ENCODE measurements at places on chromosomes 6 and 20.
A peak's percentile ranks its signal among the peaks of the same experiment; 100 is the strongest.

GRCh38 chr20:760751-761417 lies 7.4 kb downstream of the SLC52A3 start:
- no peak for DNase-seq

- no peak for DNase-seq
Observed at GRCh38 chr20:22374678-22375590, 209.4 kb downstream of the FOXA2 start.

DNA sequence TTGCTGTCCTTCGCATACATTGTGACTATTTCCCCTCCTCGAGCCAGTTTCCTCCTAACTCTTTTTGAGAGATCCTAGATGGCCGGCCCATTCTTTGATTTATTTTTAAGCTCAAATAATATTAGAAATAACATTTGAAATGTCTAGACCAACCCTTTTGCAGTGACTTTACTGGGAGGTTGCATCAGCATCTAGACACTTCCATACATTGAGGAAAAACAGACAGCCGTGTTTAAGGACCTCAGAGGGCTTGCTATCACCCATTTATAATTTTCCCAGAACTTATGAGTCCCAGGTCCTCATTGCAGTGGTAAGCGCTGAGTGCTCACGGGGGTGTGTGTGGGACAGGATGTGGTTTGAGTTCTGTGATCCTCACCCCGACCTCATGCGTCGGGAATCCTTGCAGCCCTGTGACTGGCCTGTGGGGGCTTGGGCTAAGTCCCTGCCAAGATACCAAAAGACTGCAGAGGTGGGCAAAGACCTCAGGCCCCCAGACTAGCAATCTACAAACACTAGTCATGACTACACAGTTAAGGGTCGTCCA lies at the start of gene GPX5:
TSS of gene GPX5 (plus strand) at position 386 of the 544 bp plus-strand sequence. CDS start at position 519, 133 bp downstream.
- no peak for DNase-seq

DNA sequence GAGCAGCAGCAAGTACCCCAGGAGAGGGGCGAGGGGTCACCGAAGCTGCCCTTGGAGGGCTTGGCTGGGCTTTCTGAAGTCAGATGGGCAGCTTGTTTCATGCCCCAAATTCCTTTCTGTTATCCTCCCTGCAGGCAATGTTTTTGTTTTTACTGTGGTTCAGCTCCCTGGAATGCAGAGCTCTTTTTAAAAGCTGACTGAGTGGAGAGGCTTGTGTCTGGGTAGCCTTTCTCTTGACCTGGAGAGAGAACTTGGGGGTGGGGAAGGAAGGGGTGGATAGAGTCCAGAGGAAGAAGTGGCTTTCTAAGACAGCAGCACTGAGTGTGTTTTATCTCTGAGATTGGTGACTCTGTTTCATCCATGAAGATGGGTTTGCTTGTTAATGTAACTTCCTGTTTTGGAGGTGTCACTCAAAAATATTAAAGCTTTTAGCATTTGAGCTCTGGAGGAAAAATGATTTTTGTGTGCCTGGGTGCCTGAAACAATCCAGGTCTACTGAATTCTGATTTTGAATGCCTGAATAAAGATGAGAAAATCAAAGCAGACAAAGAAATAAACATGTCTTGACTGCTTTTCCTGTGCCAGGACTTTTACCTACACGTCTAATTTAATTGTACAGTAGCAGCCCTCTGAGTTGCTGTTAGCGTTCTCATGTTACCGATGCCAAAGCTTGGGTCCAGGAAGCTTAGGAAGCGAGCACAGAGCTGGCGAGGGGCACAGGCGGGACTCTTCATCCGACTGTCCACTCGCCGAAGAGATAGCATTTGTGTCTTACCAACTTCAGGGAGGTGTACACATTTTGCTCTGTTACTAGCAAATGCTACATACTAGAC lies 78.2 kb upstream of the EEF1E1 start:
- no peak for DNase-seq

GRCh38 chr20:6485351-6485750 lies 282.1 kb upstream of the BMP2 start:
- DNase-seq: no peak

DNA sequence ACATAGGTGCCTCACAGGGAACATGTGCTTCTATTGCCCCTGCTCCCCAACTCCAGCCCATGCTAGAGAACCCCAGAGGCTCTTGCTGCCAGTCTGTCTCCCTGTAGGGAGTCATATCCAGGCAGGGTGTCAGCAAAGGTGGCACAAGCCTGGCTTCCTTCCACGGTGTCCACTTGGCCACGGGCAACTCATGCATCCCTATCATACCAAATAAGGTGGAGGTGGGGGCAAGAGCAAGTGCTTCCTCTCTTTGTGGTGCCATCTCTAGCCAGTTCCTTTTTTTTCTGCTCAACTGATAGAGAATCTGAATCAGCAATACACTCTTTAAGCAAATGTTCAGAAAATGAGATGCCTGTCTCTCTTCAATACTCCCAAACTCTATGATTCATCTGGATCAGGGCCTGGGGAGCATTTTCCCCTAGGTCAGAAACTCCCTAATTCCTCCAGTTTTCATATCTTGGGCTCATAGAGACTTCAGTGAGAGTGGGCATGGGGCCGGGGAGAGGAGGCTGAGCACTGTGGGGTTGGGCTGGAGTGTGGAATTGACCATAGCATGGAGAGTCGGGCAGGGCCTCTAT lies 105.1 kb upstream of the GPR6 start:
- no peak for DNase-seq

DNA sequence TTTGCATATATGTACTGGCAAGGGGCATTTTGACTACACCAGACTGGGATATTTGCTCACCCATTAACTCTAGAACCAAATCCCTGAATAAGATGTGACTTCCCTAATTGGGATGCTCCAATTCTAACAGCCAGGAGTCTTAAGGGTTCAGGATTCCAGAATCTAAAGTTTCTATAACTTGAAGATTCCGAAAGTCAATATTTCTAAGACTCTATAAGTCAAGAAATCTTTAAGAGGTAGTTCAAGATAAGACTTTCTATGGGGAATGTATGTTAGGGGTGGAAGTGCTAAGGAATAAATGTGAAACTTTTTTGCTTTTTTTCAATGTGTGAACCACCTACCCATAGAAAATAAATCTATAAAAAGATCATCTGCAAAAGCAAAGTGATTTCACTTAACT lies 42.7 kb upstream of the BLCAP start:
- DNase-seq: no peak

- DNase-seq: no peak
Observed at GRCh38 chr6:130888246-130888645, 61.0 kb downstream of the SMLR1 start.

GRCh38 chr6:133502441-133503335 lies 261.5 kb downstream of the EYA4 start:
- no peak for DNase-seq

GRCh38 chr6:40631744-40632143 lies 44.6 kb upstream of the LRFN2 start:
- peak; percentile 12 for DNase-seq

- DNase-seq: no peak
Observed at GRCh38 chr20:45935416-45936046, 1.0 kb downstream of the PCIF1 start.

DNA sequence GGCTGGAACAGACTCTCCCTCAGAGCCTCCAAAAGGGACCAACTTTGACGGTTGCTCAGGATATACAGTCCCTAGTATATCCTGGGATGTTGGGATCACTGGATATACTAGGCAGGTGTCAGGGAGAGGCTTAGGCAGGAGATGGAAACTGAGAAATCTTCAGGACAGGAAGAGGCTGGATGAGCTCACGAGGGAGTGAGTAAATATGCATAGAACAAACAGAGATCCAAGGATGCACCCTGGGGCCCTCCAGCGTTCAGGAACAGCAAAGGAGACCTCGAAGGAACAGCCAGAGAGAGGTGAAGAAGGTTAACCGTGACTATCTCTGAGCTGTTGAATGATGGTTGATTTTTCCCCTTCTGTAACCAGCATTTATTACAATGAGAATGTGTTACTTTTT lies 191.3 kb downstream of the BMP7 start:
- DNase-seq: no peak

DNA sequence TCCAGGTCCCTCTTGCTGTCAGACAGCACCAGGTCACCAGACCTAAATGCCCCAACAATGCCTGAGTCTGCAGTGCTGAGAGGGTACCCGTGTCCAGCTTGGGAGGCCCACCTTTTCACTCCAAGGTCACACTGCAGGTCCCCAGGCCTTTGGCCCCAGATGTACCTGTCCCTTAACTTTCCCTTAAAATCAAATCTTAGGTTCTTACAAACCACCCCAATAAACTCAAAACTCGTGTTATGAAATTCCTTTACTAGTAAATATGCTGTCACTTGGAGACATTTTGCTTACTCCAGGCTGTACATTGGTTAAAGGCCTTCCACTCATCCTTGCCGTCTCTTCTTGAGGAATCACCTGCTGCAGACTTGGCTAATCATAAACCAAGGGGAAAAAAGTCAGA lies 165.7 kb upstream of the RREB1 start:
- no peak for DNase-seq

GRCh38 chr6:939526-940252 lies 246.8 kb upstream of the EXOC2 start:
- no peak for DNase-seq

- DNase-seq: no peak
Observed at GRCh38 chr20:7950387-7950786, 10.1 kb upstream of the HAO1 start.

DNA sequence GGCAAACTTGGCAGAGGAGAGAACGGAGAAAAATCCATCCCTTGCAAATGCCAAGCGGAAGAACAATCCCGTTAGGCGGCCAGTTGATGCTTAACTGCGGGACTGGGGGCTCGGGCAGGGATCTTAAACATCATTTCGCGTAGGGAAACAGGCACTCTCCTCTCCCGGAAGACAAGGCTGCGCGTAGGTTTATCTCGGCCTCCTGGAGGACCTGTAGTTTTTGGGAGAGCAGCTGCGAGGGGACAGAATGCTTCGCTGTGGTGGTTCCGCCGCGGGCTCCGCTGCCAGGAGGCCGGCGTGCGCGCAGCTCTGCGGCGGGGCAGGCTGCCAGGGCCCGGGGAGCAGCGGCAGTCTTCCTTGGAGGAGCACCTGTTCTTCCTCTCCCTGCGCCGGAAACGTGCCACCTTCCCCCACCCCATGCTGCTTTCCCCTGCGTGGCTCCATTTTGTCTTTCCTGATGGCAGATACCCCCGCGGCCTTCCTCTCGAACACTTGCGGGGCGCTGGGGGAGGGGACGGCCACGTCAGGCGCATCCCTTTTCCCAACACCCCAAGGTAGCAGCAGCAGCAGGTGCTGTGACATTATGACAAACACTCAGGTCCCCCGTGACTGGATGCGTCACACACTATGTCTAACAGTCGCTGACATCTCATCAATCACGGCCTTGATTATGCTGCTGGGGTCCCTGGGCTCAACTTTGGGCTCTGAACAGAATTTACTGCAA lies 230.7 kb upstream of the BTBD3 start:
- peak; percentile 55 for DNase-seq

GRCh38 chr6:30350524-30350923 lies 5.6 kb downstream of the RPP21 start:
- no peak for DNase-seq

DNA sequence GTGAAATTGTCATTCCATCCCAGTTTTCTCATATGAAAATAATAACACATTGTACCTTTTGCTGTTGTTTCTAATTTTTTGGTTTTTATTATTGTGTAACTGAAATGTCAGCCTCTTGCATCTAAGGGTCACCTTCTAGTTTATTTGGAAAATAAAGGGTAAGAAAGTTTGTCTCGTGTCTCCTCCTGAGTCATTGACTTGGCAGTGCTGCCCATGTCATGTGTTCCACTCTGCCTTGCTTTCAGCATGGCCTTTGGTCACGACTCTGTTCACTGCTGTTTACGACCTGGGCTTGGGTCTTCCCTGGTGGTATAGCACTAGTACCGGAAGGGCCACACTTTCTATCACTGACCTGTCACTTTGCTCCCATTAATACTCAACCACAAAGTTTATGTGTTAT lies 171.4 kb upstream of the RSPO3 start:
- no peak for DNase-seq

DNA sequence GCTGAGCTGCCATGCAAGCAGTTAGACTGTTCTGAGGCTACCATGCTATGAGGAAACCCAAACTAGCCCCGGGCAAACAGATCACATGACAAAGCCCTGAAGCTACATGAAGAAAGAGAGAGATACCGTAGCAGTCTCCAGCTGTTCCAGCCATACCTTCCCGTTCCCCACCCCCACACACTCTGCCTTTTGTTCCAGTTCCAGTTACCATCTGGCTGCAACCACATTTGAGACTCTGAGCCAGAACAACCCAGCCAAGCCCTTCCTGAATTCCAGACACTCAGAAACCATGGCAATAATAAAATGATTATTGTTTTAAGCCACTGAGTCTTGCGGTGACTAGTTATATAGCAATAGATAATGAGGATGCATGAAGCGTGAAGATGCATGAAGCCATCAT lies 28.3 kb downstream of the RIN2 start:
- no peak for DNase-seq

Data from NCI-H2081 treated with DMSO at 0.1 percent for 48 hours (cell line).